ENCODE measurements at places on chromosomes 2 and 18. TPM values are rescaled to one million over a fixed set of nuclear protein-coding genes. Genes with fewer than 3 reads are reported as not detected.

DQX1 gene
- polyA plus RNA-seq, result not detected

FARSB gene
- 14.5 TPM for polyA plus RNA-seq

CFAP65 gene
- polyA plus RNA-seq, result 0.10 TPM

DNAJC5G gene
- 0.88 TPM for polyA plus RNA-seq

BMP10 gene
- not detected for polyA plus RNA-seq

VWC2L gene
- polyA plus RNA-seq, result not detected

FEV gene
- polyA plus RNA-seq, result 5.3 TPM

CIAO1 gene
- 59.5 TPM for polyA plus RNA-seq

CIB4 gene
- polyA plus RNA-seq, result 3.3 TPM

TEKT4 gene
- not detected for polyA plus RNA-seq

NTSR2 gene
- polyA plus RNA-seq, result 2.1 TPM

DLX1 gene
- polyA plus RNA-seq, result 0.64 TPM

ATP6V1B1 gene
- 4.6 TPM for polyA plus RNA-seq

C2orf80 gene
- polyA plus RNA-seq, result not detected

SULT1C4 gene
- polyA plus RNA-seq, result 1.2 TPM

MROH2A gene
- polyA plus RNA-seq, result 0.13 TPM

RNF103 gene
- polyA plus RNA-seq, result 15.8 TPM

TCF7L1 gene
- 6.1 TPM for polyA plus RNA-seq

ANAPC1 gene
- 16.1 TPM for polyA plus RNA-seq

ZC3H8 gene
- polyA plus RNA-seq, result 6.9 TPM

CDCA7 gene
- polyA plus RNA-seq, result 0.40 TPM

ALLC gene
- 2.8 TPM for polyA plus RNA-seq

SLC30A3 gene
- polyA plus RNA-seq, result 1.3 TPM

KCNIP3 gene
- 3.9 TPM for polyA plus RNA-seq

CUL3 gene
- 122 TPM for polyA plus RNA-seq

HNMT gene
- 21.2 TPM for polyA plus RNA-seq

GPR155 gene
- polyA plus RNA-seq, result 10.3 TPM

PNKD gene
- polyA plus RNA-seq, result 56.9 TPM

DLGAP1 gene
- 3.4 TPM for polyA plus RNA-seq

PSTPIP2 gene
- polyA plus RNA-seq, result 7.0 TPM

SLC4A3 gene
- 40.5 TPM for polyA plus RNA-seq

RAB6C gene
- polyA plus RNA-seq, result 0.13 TPM

GKN1 gene
- polyA plus RNA-seq, result 1.7 TPM

EHD3 gene
- 28.6 TPM for polyA plus RNA-seq

EVX2 gene
- polyA plus RNA-seq, result not detected

ABCG8 gene
- 0.03 TPM for polyA plus RNA-seq

TTLL4 gene
- polyA plus RNA-seq, result 22.5 TPM

GREB1L gene
- polyA plus RNA-seq, result 1.5 TPM

PARD6G gene
- polyA plus RNA-seq, result 2.4 TPM

ANKRD44 gene
- 3.8 TPM for polyA plus RNA-seq

COL6A3 gene
- polyA plus RNA-seq, result 22.4 TPM

POTEI gene
- not detected for polyA plus RNA-seq

TGFA gene
- 0.16 TPM for polyA plus RNA-seq

ANKRD36 gene
- 4.4 TPM for polyA plus RNA-seq

C1QL2 gene
- not detected for polyA plus RNA-seq

CXXC1 gene
- 295 TPM for polyA plus RNA-seq

RFTN2 gene
- 1.9 TPM for polyA plus RNA-seq

CNGA3 gene
- 0.07 TPM for polyA plus RNA-seq

PAX8 gene
- polyA plus RNA-seq, result 13.3 TPM

STON1 gene
- 7.2 TPM for polyA plus RNA-seq

TNFAIP6 gene
- polyA plus RNA-seq, result 1.3 TPM

REL gene
- 2.1 TPM for polyA plus RNA-seq

ANKRD30B gene
- 0.64 TPM for polyA plus RNA-seq

ZAP70 gene
- 8.3 TPM for polyA plus RNA-seq
